ENCODE measurements at places on chromosomes 12 and 14. TPM values are rescaled to one million over a fixed set of nuclear protein-coding genes. Genes with fewer than 3 reads are reported as not detected.
A peak's percentile ranks its signal among the peaks of the same experiment; 100 is the strongest.

The ADCY6 gene
- total RNA-seq, result 0.05 TPM

DNA sequence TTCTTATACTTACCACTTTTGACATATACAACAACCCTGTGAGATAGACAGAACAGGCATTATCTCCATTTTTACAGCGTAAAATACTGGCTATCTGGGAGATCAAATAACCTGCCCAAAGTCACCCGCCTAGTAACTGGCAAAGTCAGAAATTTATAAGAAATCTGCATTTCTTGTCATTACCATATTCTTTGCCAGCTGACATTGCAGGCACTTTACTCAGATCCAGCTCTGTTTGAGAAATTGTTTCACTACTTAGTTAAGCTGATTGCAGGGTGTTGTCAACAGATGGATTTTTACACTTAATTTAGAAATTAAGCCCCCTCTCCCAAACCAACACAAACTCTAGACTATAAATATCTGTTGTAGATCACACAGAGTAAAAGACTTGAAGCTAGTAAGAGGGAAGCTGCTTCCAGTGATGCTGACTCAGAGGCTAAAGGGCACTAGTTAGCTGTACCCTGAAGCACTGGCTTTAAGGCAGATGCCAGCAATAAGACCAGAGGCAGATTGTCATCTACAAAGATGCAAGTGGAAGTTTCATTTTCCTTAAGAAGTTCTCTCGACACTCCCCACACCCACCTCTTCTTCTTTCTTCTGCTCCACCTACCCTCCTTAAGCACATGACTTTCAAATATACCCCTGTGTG lies 153.1 kb downstream of the ANO6 start:
- no peaks in the 10 kb centered on the region for H3K27me3 ChIP-seq
- no peak for DNase-seq
- no peaks in the 10 kb centered on the region for H3K4me1 ChIP-seq
- H3K27ac ChIP-seq, result no peak overlapping the region
- no peak overlapping the region for H3K4me3 ChIP-seq

DNA sequence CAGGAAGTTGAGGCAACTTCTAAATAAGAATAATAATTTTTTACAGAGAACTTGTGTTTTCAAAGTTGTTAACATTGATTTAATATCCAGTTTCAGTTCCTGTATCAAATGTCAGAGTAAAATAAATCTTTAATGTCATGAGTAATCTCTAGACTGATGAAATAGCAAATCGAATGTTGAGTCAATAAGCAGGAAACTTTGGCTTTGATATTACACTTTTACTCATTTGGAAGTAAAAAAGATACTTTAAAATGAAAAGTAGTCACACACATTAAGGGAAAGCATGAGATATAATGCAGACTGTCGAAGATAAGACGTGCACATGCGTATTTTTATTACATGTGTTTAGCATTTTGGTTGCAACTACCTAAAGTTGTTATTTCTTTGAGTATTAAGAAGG lies 78.2 kb upstream of the PTGDR start:
- no peak overlapping the region for H3K4me3 ChIP-seq
- no peak for DNase-seq
- H3K4me1 ChIP-seq, result peaks cover 12% of the 10 kb centered on the region
- no peaks in the 10 kb centered on the region for H3K27me3 ChIP-seq
- H3K27ac ChIP-seq, result no peak overlapping the region
- H3K36me3 ChIP-seq, result no peaks in the 10 kb centered on the region

The NINJ2 gene
- 1.8 TPM for total RNA-seq

DNA sequence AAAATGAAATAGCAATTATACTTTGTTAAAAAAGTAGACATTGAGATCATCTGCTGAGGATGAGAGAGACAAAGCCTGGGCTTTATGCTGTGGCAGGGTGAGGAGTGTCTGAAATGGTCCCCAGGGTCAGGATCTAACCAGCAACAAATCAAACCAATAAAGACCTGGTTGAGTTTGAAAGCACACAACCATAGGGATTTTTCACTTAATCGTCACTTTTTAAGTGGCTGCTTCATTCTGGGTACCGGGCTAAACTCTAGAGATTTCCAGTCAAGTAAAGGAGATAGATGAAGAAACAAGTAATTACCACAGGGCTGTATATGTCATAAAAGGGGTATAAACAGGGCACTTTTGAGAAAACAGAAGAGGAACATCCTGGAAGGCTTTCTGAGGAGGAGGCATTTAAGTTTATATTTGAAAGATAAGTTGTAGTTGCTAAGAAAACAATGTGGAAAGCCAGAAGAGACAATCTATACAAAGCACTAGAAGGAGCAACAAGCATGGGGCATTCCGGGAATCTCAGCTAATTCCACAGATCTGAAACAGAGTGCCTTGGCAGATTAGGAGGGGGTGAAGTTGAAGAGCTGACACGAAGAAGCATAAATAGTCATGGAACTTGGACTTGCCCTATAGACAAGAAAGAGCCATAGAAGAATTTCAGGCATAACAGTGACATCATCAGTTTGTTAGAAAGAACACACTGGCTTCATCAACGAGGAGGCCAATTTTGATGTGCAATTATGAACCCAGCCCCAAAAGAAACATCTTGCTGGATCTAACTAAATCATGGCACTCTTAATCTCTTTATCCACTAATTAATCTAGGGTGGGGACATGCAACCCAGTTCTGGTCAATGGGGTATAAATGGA lies 46.9 kb upstream of the FRS2 start:
- no peak for DNase-seq
- peaks cover 4% of the 10 kb centered on the region for H3K36me3 ChIP-seq

DNA sequence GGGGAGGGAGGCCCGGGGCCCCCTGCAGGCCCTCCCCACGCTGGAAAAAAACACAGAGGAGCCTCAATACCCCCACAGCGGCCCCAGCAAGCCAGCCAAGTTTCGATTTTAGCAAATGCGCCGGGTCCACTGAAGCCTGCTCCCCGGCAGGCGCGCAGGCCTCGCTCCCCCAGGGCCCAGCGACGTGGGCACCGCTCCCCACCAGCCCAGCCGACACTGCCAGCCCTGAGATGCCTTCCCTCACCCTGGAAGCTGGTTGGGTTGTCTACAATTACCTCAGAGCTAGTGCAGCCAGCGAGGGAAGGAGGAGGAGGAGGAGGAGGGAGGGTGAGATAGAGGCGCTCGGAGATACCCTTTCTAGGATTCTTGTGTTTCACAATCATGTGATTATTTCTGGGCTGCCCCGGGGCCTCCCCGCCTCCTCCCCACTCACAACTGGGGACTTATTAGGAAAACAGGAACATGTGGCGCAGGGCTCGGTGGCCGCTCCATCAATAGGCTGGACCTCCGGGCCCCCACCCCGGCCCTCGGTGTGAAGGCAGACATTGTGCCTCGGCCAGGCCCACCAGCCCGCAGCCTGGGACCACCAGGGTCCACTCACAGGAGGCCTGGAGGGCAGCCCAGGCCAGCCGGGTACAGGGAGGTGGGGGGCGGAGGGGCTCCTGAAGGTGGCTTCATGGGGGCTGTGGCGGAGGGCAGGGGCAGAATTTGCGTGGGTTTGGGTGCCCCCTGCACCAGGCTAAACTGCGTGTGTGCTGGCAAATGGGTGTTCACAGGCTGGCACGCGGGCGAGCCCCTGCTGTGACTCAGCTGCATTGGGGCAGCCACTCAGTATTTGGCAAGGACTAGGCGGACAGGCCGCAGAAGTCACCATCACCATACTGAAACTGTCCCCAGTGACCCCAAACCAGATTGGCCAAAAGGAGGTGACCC lies 109.9 kb downstream of the NCOR2 start:
- DNase-seq, result peak; percentile 82
- H3K36me3 ChIP-seq, result peaks cover 22% of the 10 kb centered on the region
- H3K4me1 ChIP-seq, result peaks cover 39% of the 10 kb centered on the region
- no peak overlapping the region for H3K27ac ChIP-seq
- no peaks in the 10 kb centered on the region for H3K27me3 ChIP-seq
- H3K4me3 ChIP-seq, result peak overlapping the region; percentile 41

The RPL10L gene
- total RNA-seq, result not detected

GRCh38 chr12:125549836-125550235 lies 484.6 kb downstream of the AACS start:
- H3K4me1 ChIP-seq, result no peaks in the 10 kb centered on the region
- no peaks in the 10 kb centered on the region for H3K36me3 ChIP-seq
- H3K4me3 ChIP-seq, result no peak overlapping the region
- peaks cover 4% of the 10 kb centered on the region for H3K27me3 ChIP-seq
- peak; percentile 12 for DNase-seq

- peaks cover 5% of the 10 kb centered on the region for H3K4me1 ChIP-seq
- DNase-seq, result no peak
- no peaks in the 10 kb centered on the region for H3K36me3 ChIP-seq
- H3K4me3 ChIP-seq, result no peak overlapping the region
These were observed 23.8 kb downstream of the MYL2 start for GRCh38 chr12:110896559-110896958.

The TEAD4 gene
- 4.5 TPM for total RNA-seq

The KLRF2 gene
- total RNA-seq, result not detected

The OTUB2 gene
- 1.6 TPM for total RNA-seq

The MTERF2 gene
- 5.2 TPM for total RNA-seq

DNA sequence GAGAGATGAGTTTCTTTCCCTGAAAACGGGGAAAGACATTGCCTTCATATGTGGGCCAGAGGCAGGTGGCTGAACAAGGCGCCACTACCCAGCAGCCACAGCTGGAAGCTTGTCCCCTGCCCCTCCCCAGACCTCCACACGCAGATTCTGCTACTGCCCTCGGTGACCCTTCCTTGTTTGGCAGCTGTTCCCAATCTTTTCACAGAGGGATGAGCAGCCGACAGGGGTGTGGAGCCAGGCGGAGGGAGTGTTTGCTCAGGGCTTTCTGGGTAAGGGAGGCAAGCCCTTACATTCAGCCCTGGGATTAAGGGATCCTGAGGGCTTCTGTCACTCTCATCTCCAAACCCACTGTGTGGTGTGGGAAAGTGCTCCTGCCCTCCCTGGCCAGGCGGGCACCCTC lies 4.5 kb upstream of the KRT4 start:
- H3K4me3 ChIP-seq, result no peak overlapping the region
- H3K27me3 ChIP-seq, result no peaks in the 10 kb centered on the region
- no peaks in the 10 kb centered on the region for H3K36me3 ChIP-seq
- peaks cover 10% of the 10 kb centered on the region for H3K4me1 ChIP-seq
- H3K27ac ChIP-seq, result no peak overlapping the region
- no peak for DNase-seq

GRCh38 chr12:100348657-100349454 lies 8.0 kb upstream of the SLC17A8 start:
- H3K4me1 ChIP-seq, result no peaks in the 10 kb centered on the region
- no peak for DNase-seq
- H3K36me3 ChIP-seq, result no peaks in the 10 kb centered on the region
- H3K4me3 ChIP-seq, result no peak overlapping the region

DNA sequence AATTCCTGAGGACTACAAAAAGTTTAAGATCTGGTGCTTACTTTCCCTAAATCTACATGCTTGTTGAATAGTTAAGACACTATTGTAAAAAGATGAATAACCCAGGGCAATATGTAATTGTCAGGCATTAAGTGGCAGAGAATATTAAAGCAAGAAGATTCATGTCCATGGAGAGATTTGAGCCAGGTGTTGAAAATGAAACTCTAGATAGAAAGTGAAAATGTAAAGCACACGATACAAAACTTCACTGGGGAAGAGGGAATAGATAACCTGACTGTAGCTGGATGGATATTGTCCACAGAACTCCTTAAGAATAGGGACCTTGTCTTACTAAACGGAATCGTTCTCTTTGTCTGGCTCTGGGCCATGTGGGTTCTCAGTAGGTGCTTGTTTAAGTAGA lies 5.0 kb downstream of the CAND1 start:
- DNase-seq, result no peak
- no peak overlapping the region for H3K4me3 ChIP-seq
- peaks cover 39% of the 10 kb centered on the region for H3K36me3 ChIP-seq

DNA sequence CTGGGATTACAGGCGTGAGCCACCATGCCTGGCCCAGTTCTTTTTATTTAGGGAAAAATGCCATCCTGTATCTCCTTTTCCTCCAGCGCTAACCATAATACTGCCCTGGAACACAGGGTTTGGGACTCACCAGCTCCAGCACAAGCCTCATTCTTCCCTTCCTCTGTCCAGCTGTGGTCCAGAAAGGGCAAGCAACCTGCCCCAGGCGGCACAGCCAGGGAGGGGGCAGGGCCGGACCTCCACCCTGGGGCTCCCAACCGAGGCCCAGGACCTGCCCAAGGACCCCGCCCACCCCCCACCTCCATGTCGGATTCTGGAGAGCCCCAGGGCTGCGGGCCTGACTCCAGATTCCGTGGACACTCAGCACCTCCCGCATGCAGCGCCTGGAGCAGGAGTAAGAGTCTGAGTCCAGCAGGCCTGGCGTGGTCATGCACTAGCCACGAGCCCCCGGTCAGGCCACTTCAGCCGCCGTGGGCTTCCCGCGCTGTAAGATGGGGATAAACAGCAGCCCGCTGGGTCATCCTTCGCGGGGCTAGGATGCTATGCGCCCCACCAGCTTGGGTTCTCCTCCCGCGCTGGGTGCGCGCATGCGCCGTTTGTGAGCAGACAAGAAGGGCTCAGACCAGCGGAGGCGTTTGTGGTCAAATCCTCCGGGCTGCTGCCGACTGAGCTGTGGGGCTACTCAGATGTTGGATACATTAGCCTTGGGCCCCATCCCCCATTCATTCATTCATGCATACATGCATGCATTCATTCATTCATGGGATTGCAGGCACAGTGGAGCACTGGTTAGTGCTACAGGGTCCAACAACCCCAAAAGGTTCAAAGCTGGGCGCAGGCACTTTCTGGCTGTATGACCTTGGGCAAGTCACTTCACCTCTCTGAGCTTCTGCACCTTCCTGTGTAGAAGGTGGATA lies 16.3 kb downstream of the TMEM119 start:
- no peak for DNase-seq
- H3K36me3 ChIP-seq, result no peaks in the 10 kb centered on the region
- no peaks in the 10 kb centered on the region for H3K4me1 ChIP-seq
- H3K27me3 ChIP-seq, result no peaks in the 10 kb centered on the region

GRCh38 chr14:61417141-61417540 lies 95.8 kb downstream of the PRKCH start:
- peaks cover 46% of the 10 kb centered on the region for H3K4me1 ChIP-seq
- no peaks in the 10 kb centered on the region for H3K27me3 ChIP-seq
- no peak for DNase-seq

The TAS2R42 gene
- not detected for total RNA-seq

- H3K4me3 ChIP-seq, result no peak overlapping the region
- H3K36me3 ChIP-seq, result no peaks in the 10 kb centered on the region
- H3K27ac ChIP-seq, result no peak overlapping the region
- no peak for DNase-seq
- H3K4me1 ChIP-seq, result no peaks in the 10 kb centered on the region
- H3K27me3 ChIP-seq, result peaks cover 10% of the 10 kb centered on the region
These were observed 58.8 kb downstream of the OTX2 start for GRCh38 chr14:56751471-56751870.
